ENCODE measurements at places on chromosomes 3 and 15. TPM values are rescaled to one million over a fixed set of nuclear protein-coding genes. Genes with fewer than 3 reads are reported as not detected.

PLCB2 gene
- 4.2 TPM for total RNA-seq

A4GNT gene
- total RNA-seq, result not detected

GNB5 gene
- total RNA-seq, result 11.8 TPM

RBMS3 gene
- total RNA-seq, result 3.4 TPM

PTPN9 gene
- 13.6 TPM for total RNA-seq

Measured in esophagus mucosa (tissue), 1 donor.